NCI-H774 (cell line): ENCODE measurements at places on chromosomes 5 and 9.

DNA sequence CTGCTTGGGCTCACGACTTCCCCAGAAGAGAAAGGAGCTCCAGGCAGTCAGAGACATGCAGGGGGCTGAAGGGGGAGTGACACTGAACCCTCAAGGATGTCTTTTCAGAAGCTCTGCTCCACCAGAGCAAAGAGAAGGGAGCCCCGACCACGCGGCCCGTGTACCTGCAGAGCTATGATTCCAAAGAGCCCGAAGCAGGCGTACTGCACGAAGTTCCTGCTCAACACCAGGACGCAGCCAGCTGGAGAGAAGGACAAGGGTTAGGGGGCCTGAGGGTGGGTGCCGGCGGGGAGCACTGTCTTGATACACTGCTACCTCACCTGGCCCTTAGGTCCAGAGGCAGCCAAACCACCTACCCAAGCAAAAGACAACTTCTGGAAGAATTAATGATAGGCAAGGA lies 9.4 kb downstream of the SURF4 start:
- no peak for DNase-seq

DNA sequence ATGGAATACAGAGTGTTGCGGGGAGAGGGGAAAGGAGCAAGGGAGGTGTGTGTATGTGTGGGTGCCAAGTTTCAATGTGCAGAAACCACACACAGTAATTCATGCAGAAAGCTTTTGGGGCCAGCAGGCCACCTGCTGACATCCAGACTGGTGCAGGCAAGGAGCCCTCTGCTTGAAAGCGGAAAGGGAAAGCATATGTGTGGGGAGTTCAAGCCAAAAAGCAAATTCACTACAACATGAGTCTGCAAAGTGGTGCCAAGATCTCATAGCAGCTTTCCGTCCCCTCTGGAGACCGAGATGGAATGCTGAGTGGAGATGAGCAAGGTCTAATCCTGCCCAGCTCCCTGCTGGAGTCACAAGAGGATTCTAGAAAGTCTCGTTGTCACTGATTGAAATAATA lies 159.7 kb upstream of the VLDLR start:
- DNase-seq: no peak

DNA sequence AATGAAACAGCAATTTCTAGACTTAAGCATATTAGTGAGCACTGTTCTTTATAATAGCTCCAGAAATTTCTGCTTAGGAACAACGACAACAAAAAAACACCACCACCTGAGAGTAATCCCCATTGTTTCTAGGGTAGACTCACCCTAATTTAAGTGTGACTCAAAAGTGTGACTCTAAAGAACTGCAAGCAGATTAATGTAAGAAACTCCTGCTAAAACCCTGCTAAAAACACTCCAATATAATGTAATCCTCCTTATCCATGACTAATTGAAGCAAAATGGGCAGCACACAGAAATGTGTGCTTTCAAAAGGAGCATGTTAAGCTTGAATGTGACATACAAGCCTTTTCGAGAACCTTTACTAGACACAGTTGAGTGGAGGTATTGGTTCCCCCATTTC lies 296.0 kb downstream of the EPB41L4A start:
- DNase-seq: no peak

- DNase-seq: no peak
Measured at GRCh38 chr9:35767458-35767857, 13.4 kb upstream of the MSMP start.

DNA sequence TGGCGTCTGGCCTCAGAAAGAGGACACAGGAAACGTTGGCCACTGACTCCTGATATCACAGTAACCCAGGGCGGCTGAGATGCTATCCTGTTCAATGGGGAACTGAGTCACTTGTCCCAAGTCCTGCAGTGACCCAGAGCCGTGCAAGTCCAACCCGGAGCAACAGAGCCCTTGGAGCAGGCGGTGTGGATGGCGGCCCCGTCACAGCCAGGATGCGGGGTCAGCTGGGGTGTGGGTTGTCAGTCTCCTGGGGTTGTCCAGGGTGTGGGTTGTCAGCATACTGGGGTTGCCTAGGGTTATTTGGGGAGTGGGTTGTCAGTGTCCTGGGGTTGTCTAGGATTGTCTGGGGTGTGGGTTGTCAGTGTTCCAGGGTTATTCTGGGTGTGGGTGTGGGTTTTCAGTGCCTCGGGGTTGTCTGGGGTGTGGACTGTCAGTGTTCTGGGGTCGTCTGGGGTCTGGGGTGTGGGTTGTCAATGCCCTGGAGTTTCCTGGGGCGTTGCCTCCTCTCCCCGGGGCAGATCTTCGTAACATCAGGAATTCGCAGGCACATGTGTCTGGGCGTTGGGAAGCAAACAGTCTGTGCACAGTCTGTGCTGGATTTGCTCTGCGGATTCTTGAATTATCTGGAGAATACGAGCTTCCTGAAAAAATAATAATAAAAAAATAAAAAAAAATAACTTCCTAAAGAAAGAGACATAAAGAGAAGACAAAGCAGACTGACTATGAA lies 257.5 kb downstream of the PARP8 start:
- no peak for DNase-seq

- no peak for DNase-seq
Measured at GRCh38 chr5:78328585-78329173, 31.7 kb upstream of the SCAMP1 start.

GRCh38 chr5:35600591-35600990 lies 17.1 kb upstream of the SPEF2 start:
- no peak for DNase-seq
